ENCODE measurements at places on chromosomes 6 and 20. TPM values are rescaled to one million over a fixed set of nuclear protein-coding genes. Genes with fewer than 3 reads are reported as not detected.

DNA sequence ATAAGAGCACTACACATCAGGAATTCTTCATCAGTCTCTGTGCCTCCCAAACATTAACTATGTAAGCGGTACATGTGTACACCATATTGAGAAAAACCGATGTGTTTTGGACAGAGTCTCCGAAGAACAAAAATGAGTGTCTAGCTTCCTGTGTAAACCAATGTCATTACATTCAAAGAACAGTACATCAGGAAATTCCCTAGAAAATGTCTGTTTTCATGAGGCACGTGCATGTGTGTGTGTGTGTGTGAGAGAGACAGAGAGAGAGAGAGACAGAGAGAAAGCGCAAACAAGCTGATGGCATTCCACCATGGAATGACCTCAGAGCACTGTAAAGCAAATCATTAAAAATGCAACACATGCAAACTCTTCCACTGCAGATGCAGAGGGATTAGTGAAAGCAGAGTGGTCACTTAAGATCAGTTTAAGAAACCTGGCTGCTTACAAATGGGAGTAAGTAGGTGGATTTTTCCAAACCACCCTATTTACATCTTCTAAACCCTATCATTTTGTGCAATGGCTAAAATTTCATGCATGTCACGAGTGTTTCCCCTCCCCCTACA, 133.9 kb downstream of the HIVEP2 start:
- H3K27ac ChIP-seq = no peak overlapping the region
- no peaks in the 10 kb centered on the region for H3K4me1 ChIP-seq
- DNase-seq = no peak
- H3K4me3 ChIP-seq = no peak overlapping the region

DNA sequence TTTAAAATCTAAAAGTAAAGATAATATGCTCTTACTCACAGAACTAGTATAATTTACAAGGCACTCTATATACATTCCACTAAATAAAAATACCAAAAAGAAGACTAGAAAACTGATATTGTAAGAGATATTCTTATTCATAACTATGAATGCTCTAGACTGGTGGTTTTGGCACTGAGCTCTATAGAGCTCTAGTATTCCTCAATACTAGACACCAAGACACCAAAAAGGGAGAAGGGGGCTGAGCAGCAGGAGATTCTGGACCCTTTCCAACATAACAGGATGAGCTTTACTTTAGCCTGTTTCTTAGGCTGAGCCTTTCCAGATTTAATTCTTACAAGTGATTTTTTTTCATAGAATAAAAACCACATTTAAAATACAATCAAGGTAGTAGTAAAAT, 173.6 kb downstream of the COL21A1 start:
- H3K36me3 ChIP-seq = no peaks in the 10 kb centered on the region

DNA sequence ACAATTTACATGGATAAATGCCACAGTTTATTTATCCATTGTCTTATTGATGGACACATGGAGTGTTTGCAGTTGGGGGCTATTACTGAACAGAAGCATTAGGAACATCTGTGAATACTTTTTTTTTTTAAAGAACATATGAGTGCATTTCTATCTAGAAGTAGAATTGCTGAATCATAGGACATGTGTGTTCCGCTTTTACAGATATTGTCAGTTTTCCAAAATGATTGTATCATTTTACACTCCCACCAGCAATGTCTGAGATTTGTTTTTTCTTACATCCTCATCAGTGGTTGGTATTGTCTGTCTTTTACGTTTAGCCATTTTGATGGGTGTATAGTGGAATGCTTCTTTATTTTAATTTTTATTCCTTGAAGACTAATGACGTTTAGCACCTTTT, 42.0 kb upstream of the ASIP start:
- no peak for DNase-seq
- H3K27ac ChIP-seq = no peak overlapping the region
- no peaks in the 10 kb centered on the region for H3K36me3 ChIP-seq
- H3K4me1 ChIP-seq = no peaks in the 10 kb centered on the region

DNA sequence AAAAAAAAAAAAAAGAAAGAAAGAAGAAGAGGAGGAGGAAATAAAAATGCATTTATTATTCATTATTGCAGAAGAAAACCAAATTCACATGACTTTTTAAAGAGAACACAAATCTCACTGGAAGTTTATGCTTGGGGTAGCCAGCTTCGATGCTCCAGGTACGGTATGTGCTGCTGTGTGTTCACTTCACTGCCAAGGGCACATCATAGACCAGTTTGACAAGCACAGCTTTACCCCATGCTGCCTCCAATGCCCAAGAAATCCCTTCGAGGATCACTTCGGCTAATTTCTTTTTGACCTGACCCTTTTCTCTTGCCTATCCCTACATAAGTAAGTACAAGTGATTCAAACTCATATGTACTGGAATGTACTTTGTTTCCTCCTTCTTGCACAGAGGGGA, 41.9 kb upstream of the RBM24 start:
- H3K36me3 ChIP-seq = no peaks in the 10 kb centered on the region
- no peak for DNase-seq
- H3K4me3 ChIP-seq = no peak overlapping the region
- H3K4me1 ChIP-seq = no peaks in the 10 kb centered on the region

DNA sequence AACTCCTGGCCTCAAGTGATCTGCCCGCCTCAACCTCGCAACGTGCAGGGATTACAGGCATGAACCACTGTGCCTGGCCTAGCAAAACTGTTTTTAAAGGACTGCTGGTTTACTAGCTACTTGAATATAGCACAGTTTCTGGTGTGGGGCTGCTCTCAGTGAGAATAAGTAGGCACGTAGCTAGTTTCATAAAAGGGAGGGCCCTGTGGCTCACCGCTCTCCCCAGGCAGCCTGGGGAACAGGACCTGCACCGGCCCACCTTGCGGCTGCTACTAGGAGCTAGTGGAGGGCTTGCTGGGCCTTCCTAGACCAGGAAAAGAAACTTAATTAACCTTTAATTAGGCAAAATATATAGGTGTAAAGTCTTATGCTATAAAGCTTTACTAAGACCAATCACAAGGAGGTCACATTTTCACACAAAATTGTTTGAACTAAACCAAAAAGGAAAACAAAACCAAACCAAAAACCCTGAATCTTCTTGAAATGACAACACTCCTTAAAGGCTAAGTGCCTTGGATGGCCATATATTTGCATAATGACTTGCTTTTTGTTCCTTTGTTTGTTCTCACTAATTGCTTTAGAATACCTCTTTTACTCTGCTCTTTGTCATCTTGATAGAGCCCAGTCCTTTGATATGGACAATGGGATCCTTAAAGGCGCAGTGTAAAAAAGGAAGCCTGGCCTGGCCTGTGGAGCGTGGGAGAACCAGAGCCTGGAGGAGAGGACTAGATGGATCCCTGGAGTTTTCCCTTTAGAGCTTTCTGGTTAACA, 69.5 kb upstream of the SAMD5 start:
- no peak for DNase-seq
- no peak overlapping the region for H3K27ac ChIP-seq
- H3K4me1 ChIP-seq = no peaks in the 10 kb centered on the region
- H3K4me3 ChIP-seq = no peak overlapping the region
- H3K27me3 ChIP-seq = no peaks in the 10 kb centered on the region
- no peaks in the 10 kb centered on the region for H3K36me3 ChIP-seq

DNA sequence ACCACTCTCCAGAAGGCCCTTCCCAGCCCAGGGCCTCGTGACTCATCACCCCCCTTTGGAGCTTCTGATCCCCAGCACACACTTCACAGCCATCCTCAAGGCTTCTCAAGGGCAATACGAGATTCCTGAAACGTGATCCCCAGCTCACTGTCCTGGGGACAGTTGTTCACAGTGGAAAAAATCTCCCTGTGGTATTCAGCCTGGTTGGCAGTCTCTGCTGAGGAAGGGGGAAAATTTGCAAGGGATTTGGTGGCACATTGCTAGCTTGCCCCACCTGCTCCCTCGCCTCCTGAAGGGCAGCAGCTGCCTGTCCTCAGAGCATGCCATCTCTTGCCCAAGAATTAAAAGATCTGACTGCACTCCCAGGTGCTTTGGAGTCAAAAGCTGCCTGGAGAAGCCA, 20.7 kb upstream of the PKHD1 start:
- H3K4me3 ChIP-seq = no peak overlapping the region
- H3K27ac ChIP-seq = no peak overlapping the region
- DNase-seq = peak; percentile 66
- H3K36me3 ChIP-seq = no peaks in the 10 kb centered on the region
- H3K4me1 ChIP-seq = no peaks in the 10 kb centered on the region

- H3K4me1 ChIP-seq = no peaks in the 10 kb centered on the region
- no peak for DNase-seq
- no peak overlapping the region for H3K27ac ChIP-seq
- no peaks in the 10 kb centered on the region for H3K27me3 ChIP-seq
- H3K4me3 ChIP-seq = no peak overlapping the region
- H3K36me3 ChIP-seq = no peaks in the 10 kb centered on the region
These were observed 124.4 kb downstream of the KCNQ5 start for GRCh38 chr6:72746276-72746675.

- DNase-seq = no peak
- peaks cover 34% of the 10 kb centered on the region for H3K4me1 ChIP-seq
- peaks cover 3% of the 10 kb centered on the region for H3K36me3 ChIP-seq
- peak overlapping the region; percentile 62 for H3K27ac ChIP-seq
These were observed 12.6 kb downstream of the CPNE5 start for GRCh38 chr6:36826520-36827227.

DNA sequence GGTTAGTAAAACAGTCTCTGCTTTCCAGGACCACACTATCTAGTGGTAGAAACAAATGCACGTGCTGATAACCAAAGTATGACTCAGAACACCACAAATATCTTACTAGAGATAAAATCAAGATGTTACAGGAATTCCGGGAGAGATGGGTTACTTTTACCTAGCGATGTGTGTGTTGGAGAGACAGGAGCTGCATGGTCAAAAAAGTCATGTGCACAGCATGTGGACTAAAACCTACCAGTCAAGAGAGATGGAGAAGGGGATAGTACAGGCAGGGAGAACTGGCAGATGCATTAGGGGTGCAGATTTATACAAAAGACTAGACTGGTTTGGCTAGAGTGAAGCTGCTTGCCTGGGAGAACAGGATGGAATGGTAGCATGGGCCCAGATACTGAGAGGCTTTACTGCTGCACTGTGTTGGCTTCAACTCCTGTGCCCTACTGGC, 75.3 kb upstream of the MRAP2 start:
- peaks cover 56% of the 10 kb centered on the region for H3K36me3 ChIP-seq
- H3K4me3 ChIP-seq = no peak overlapping the region
- H3K4me1 ChIP-seq = no peaks in the 10 kb centered on the region
- H3K27ac ChIP-seq = no peak overlapping the region

DNA sequence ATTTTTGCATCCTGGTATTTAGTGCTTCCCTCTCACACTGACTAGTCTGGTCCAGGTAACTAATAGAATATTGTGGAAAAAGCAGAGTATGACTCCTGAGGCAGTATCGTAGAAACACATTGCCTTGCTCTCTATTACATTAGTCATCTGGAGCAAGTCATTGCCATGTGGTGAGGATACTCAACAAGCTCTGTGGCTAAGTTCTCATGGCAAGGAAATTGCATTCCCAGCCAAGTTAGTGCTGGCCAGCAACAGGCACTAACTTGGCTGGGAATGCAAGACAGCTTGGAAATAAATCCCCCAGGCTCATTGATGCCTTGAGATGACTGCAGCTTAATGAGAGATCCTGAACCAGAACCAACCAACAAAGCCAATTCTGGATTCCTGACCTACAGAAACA, 39.7 kb upstream of the HTR1B start:
- DNase-seq = no peak
- H3K27ac ChIP-seq = no peak overlapping the region
- H3K27me3 ChIP-seq = no peaks in the 10 kb centered on the region
- H3K4me1 ChIP-seq = no peaks in the 10 kb centered on the region

- DNase-seq = no peak
- H3K36me3 ChIP-seq = no peaks in the 10 kb centered on the region
- H3K4me3 ChIP-seq = peak overlapping the region; percentile 2
- H3K27me3 ChIP-seq = no peaks in the 10 kb centered on the region
- H3K27ac ChIP-seq = peak overlapping the region; percentile 53
These were observed 76.0 kb downstream of the SLX4IP start for GRCh38 chr20:10511170-10511508.

GRCh38 chr20:48405909-48406308, 421.9 kb downstream of the PREX1 start:
- H3K27me3 ChIP-seq = no peaks in the 10 kb centered on the region
- H3K4me1 ChIP-seq = no peaks in the 10 kb centered on the region
- H3K4me3 ChIP-seq = no peak overlapping the region
- H3K36me3 ChIP-seq = no peaks in the 10 kb centered on the region
- DNase-seq = no peak
- peak overlapping the region; percentile 34 for H3K27ac ChIP-seq

- H3K36me3 ChIP-seq = no peaks in the 10 kb centered on the region
- DNase-seq = no peak
- H3K4me3 ChIP-seq = no peak overlapping the region
These were observed 135.4 kb downstream of the MTFR2 start for GRCh38 chr6:136114661-136115060.

DNA sequence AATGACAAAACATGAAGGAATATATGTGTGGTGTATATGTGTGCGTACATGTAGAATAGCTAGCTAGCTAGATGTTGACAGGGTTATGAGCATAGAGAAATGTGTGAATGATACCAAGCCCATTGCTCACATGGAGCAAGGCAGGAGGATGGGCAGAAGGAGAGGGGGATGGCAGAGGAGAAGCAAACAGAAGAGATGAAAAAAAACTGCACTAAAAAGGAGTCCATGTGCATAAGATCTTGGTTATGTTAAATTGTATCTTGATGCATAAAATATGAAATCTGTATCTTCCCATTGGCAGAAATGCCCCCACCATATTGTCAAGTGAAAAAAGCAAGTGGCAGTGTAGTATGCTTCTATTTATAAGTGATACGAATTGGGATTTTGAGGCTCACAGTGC, 125.1 kb downstream of the PRND start:
- DNase-seq = no peak
- H3K36me3 ChIP-seq = no peaks in the 10 kb centered on the region
- no peak overlapping the region for H3K27ac ChIP-seq
- no peaks in the 10 kb centered on the region for H3K27me3 ChIP-seq

Gene AVP
- total RNA-seq = not detected

Gene EYA4
- 2.9 TPM for total RNA-seq

Gene PBOV1
- not detected for total RNA-seq

Gene ABT1
- 18.2 TPM for total RNA-seq

Gene CYP21A2
- total RNA-seq = 2.3 TPM

Gene RSPH9
- total RNA-seq = 0.34 TPM

Gene BMP6
- total RNA-seq = 8.4 TPM

Gene OTOR
- not detected for total RNA-seq

Gene LTB
- total RNA-seq = not detected

Gene ADA
- total RNA-seq = 11.4 TPM
